Cerebellar nuclear complex (tissue), 1 donor: ENCODE measurements at places on chromosomes 6 and 20.

GRCh38 chr6:108565893-108566292, 5.2 kb downstream of the FOXO3 start:
- DNase-seq, result no peak

DNA sequence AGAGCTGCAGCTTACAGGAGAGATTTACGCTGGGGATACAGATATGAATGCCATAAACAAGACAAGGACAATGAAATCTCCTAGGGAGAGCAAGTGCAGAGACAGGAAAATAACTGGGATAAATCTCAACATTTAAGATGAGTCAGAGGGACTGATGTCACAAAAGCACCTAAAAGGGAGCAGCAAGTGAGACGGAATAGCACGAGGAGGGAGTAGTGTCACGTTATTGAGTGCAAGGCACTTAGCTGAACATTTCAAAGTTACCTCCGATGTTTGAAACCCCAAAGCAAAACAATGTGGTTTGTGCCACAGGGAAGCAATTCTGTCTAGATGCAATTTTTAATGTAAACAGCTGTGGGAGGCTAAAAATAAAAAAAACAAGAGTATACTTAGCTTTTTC, 1131.7 kb upstream of the EYS start:
- DNase-seq, result no peak

DNA sequence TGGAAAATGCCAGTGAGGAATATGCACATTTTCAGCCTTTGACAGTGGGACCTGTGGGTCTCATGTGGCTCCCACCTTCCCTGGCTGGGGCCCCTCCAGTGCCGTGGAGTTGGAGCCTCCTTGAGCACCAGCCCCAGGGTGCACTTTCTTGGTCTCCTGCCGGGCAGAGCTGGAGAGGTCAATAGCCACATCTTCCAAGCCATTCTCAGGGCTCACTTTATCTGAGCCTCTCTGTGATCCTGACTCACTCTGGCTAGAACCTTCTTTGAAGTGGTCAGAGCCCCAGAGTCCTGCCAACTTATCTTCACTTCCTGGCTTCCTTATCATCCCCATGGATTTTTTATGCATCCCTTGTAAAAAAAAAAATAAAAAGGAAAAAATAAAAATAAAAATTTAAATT, 5.7 kb downstream of the VSX1 start:
- DNase-seq, result no peak

DNA sequence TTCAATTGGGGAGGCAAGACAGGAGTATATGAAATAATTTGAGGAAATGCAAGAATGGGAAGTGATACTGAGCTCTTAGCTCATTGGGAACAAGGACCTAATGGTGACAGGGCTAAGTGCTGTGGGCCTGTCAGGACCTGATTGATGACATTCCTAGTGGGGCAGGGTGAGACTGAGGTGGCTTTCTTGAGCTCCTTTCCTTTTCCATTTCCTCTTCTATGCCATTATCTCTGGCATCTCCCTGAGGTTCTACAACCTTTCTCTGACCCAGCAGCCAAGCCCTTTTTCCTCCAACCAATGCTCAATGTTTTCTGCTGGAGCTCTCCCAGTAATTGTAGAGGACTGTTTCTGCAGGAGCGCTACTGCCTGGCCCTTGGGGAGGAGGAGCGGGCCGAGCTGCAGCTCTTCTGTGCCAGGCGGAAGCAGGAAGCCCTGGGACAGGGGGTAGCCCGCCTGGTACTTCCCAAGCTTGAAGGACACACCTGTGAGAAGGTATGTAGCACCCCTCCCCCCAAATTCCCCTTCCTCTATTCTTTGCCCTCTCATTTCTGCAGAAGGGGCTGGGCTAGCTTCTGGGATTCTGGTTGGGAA, 2.8 kb upstream of the TOMM6 start:
- no peak for DNase-seq

DNA sequence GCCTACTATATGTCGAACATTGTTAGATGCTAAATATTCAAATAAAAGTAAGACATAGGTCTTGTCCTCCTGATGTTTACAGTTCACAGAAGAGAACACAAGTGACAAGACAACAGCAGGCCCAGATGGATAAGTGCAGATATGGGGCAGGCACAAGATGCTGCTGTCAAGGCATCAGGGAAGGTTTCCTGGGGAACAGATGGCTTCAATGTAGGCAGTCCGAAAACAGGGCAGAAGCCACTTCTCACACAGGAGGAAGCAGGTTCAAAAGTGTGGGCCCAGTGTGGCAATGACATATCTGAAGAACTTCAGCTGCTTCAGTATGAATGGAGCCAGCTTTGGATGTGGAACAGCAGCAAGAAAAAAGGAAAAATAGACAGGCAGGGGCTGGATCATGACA, 32.5 kb downstream of the HLA-DPB1 start:
- DNase-seq, result no peak

- DNase-seq, result no peak
Observed at GRCh38 chr6:168120390-168121302, 41.6 kb upstream of the FRMD1 start.

DNA sequence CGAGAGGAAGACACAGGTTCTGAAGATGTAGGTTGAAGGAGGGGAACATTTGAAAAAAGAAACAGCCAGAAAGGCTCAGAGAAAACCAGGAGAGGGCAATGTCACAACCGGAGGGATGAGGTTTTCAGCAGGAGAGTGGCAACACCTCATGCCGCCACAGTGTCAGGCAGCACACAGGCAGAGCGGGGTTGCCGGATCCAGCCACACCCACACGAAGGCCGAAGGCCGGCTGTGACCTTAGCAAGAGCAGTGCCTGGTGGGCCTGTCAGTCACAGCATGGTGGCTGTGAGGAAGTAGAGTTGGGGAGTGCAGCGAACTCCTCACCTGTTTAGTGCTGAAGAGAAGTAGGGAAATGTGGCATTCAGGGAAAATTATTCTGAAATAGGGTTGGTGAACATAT, 14.0 kb downstream of the HDDC2 start:
- DNase-seq, result no peak
